ENCODE measurements at places on chromosomes 7 and 10.

DNA sequence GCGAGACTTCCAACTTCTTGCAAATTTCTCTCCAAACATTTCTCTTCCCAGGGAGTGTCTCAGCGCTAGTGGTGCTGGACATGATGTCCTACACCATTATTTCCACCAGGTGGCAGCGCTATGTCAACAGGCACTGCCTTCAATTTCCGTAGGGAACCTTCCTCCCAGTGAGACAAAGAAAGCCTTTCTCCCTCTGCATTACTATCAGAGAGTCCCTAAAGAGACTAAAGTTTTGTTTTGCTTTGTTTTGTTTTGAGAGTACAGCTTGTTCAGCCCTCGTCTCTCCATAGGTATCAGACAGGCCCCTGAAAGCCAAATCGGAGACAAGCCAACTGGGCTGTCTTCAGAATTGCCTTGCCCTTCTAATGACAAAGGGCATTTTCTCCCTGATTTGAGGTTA, 44.2 kb upstream of the GGCT start:
- DNase-seq: peak; percentile 86

- no peak for DNase-seq
Measured at GRCh38 chr10:77081481-77081891, 556.1 kb downstream of the KCNMA1 start.

DNA sequence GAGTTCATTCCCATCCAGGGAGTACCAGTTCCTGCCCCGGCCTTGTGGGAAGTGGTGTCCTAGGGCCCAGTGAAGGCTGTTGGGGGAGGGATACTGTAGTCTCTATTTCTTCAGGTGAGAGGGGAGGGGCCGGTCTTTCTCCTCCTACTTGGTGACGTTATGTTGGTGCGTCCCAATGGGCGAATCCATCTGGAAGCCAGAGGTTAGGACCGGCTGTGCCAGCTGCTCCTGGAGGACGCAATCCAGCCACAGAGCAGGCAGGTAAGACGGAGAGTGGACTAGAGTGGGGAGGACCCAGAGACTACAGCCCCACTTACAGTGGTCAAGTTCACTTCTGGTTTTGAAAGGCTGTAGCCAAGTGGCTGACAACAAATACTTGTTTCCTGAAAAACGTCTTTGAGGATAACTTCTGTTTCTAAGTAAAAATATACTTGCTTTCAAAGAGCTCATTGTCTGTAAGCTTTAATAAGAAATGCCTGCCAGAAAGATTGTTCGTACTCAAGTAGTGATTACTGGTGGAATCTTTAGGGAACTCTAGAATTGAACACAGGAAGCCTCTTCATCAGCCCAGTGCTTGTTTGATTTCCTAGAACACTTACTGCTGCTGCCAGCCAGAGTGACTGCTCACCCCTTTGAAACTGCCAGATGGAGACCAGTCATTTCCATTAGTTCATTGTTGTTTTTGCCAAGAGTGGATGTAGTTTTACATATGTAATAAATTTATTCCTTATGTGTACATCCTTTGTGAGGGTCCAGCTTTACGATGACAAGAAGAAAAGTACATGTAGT, 25.4 kb downstream of the RBM33 start:
- DNase-seq: no peak

- DNase-seq: peak; percentile 71
Measured at GRCh38 chr7:43076189-43076605, 36.2 kb upstream of the HECW1 start.

- peak; percentile 20 for DNase-seq
Measured at GRCh38 chr7:133853706-133854276, 273.3 kb upstream of the LRGUK start.

- no peak for DNase-seq
Measured at GRCh38 chr10:123421461-123421860, 244.7 kb upstream of the GPR26 start.

DNA sequence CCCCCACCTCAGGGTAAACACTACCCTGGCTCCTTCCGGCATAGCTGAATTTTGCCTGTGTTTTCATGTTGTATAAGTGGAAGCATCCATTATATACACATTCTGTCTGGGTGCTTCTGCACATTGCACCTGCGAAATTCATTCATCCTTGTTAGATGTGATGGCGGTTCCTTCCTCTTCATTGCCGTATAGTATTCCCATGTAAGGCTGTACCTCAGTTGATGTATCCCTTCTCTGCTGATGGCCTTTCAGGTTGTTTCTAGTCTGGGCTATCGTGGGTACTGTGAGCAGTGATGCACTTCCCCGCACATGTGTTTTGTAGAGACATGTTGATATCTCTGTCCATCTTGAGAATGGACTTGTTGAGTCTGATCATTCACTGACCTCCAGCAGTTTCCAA, 28.9 kb downstream of the ELFN1 start:
- no peak for DNase-seq

DNA sequence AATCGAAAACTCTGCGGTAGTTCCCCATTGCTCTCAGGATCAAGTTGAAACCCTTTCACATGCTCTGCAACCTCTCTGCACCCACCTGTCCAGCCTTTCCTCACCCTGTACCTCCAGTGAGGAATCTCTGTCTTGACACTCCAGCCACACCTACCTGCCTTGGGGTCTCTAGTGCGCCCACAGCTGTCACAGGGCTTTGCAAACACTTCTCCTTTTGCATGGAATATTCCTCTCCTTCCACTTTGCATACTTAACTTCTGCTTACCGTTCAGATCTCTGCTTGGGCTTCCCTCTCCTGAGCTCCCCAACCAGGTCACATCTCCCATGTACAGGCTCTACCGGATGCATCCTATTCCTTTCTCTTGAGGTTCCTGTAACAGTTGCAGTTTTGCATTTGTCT, 6.6 kb upstream of the ZYX start:
- DNase-seq: peak; percentile 58

DNA sequence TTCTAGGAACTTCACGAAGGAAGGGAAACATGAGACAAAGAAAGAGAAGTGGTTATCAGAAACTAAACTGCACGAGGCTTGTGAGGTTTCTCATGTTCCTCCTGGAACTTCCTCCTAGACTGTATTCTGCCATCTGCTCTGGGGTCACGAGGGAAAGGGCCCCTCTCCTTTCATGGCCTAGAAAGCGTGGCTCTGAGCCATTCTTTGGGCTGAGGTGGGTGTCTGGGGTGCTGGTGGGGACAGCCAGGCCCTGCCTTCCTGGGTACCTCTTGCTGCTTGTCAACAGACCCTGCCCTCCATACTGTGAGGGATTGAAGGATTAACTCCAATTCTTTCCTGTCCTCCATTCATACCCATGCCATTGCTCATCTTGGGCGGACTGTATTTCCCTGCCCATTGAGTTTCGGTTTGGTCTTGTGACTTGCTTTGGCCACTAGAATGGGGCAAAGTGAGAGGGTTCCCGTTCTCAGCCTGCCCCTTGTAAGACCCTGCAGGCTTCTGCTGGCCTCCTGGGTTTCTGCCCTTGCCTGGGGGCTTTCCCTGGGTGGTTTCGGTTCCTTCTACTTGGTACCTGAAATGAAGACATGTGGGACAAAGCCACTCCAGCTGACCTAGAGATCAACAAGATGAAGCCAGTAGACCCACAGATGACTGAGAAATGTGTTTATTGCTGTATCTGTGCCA, 14.9 kb upstream of the GIMAP8 start:
- peak; percentile 85 for DNase-seq

DNA sequence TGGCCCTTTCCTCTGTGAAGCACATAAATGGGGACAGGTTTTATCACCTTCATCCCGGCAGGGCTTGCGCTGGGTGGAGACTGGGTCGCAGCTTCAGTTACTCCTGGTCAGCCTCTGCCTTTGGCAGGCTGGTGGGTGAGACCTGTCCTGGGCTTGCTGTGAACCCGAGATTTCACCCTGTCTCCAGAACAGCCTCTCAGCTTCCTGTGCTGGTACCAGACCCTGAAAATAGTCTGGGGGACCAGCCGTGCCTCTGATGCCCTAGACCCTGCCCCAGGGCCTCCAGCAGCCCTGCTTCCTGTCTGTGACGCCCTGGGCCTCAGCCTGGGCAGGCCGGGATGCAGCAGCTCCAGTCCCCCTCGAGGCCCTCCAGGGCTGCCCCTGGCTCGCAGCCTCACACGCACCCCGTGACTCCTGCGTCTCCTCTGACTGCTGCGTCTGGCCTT, 13.2 kb upstream of the PWWP2B start:
- no peak for DNase-seq

- no peak for DNase-seq
Measured at GRCh38 chr7:137306748-137307147, 36.8 kb downstream of the PTN start.

DNA sequence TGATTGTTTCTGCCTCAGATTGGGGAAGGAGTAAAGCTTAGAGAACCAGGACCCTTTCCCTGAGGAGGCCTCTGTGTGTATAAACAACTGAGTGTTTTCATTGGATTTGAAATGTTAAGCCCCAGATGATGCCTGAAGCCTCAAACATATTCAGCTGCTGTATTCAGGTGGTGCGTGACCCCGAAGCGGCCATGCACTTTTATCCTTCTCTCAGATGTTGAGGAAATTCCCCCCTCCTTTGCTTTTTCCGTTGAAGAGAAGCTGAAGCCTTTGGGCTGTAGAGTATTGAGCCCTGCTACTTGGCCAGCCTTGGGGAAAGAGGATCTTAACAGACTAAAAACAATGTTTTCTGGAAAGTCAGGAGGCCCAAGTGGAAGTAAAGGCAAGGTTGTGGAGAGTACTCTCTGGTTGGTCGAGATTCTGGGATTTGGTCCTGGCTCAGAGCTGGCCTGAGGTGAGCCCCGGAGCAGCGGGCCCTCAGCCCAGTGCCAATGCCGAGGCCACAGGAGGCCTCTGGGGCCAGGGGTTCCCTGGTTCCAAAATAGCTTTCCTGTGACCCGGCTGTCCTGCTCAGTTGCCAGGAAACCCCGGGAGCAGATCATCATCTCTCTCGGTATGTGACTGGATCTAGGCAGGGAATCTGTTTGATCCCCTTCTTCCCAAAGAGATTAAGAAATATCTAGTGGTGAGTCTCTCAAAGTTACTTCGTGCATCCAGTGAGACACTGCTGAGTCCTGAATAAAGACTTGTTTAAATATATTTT, 22.5 kb downstream of the FKBP6 start:
- DNase-seq: no peak

DNA sequence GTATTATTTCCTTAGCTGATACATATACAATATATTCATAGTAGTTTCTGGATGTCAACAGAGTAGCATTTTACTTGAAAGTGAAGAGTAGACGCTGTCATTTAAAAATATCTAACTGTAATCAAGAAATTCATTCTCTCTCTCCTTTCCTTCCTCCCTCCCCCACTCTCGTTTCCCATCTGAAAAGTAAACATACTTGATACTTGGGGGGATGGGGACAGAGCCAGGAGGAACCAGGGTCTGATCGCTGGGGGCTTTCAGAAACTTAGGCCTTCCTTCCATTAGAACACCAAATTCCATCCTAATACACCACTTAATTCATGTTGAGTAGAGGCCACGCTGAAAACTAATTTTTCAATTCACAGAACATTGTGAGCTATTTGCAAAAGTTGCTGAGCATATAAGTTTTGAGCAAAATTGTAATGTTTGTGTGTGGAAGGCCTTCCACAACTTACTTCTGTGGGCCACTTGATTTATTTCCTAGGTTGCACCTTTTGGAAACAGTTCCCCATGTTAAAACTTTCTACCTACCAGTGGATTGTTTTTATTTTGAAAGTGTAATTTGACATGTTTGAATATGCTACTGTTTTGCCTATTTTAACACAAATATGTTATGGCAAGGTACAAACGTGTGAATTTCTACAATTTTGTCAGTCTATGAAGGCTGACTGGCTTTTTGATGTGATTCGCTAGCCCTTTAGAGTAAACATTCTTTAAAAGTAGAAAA, 35.2 kb downstream of the CNPY1 start:
- DNase-seq: no peak

GRCh38 chr7:75983471-75984129, 10.8 kb downstream of the TMEM120A start:
- DNase-seq: no peak

DNA sequence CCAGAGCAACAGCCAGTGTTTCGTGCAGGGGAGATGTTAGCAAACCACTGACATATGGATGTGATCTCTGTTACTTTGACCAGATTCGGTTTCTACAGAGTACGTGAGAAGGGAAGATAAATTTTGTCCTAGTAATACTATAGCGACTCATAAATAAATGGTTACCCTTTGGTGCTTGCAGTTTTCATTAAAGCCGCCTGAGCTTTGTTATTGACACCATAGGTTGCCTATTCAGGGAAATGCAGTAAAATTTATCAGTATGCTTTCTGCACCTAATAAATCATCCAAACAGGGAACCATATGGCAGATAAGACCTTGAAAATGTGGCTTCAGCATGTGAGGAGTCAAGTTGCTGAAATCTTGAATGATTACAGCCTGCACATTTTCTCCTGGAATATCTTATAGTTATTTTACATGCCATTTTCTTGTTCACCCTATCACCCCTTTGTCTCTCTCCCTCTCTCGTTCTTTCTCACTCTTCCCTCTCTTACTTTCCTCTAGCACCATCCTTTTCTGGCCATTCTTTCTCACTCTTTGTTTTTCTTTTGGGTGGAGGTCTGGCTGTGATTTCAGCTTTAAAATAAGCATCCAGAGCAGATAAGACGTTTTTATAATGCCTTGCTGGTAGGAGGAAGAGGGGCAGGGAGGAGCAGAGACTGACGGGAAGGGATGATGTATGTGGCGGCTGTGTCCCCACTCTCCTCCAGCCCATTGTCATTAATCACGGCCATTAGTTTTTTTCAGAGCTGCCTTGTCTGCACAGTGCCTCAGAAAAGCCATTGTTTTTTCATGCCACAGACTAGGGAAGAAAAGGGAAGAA, 182.5 kb downstream of the LRMDA start:
- DNase-seq: peak; percentile 22

DNA sequence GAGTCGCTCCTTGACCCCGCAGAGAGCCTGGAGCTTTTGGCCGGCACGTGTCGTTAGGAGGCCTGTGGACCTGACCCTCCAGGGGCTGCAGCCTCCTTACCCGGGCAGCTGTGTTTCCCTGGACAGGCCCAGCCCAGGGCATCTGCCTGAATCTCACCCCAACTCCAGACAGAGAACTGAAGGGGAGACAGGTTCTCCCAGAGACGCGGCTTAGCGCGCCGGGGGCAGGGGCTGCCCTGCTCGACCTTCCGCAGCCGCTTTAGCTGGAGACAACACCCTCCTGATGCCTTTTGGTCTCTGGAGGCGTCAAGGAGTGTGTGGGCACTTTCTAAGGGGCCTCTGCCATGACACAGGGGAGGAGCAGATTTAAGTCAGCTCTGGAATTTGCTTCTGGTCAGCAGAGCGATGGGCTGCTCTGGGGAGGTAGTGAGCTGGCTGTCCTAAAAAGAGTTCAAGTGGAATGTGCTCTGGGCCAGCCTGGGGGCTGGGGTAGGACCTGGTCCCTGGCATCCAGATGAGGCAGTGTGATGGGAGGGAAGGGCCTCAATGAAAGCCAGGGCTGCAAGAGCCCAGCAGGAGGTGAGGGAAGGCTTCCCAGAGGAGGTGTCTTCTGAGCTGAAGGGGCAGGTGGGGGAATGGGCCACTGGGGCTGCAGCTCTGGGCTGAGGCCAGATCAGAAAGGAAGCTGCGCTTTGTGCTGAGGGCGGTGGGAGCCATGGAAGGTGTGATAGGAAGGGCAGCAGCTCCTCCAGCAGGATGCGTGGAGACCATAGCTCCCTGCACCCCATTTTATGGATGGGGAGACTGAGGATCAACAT, 5.8 kb downstream of the GRIFIN start:
- no peak for DNase-seq

GRCh38 chr7:67505449-67505848, 508.8 kb downstream of the TYW1 start:
- no peak for DNase-seq

GRCh38 chr7:8765374-8765773, 332.0 kb downstream of the NXPH1 start:
- DNase-seq: no peak

GRCh38 chr7:80740778-80741545, 102.5 kb downstream of the CD36 start:
- no peak for DNase-seq

Measured in suppressor macrophage treated with lipopolysaccharide for 1 hour (primary cell).